Stimulated activated CD8-positive, alpha-beta memory T cell treated with anti-CD3 and anti-CD28 coated beads, Interleukin-4, amount 100 ng/mL, for 1 hour (primary cell): ENCODE measurements at places on chromosomes 2 and 18.

- DNase-seq: no peak
Measured at GRCh38 chr2:235591921-235592320, 98.1 kb downstream of the AGAP1 start.

- no peak for DNase-seq
Measured at GRCh38 chr2:22454826-22455485, 930.0 kb upstream of the KLHL29 start.

GRCh38 chr18:45527891-45528290 lies 87.4 kb upstream of the SLC14A2 start:
- no peak for DNase-seq

DNA sequence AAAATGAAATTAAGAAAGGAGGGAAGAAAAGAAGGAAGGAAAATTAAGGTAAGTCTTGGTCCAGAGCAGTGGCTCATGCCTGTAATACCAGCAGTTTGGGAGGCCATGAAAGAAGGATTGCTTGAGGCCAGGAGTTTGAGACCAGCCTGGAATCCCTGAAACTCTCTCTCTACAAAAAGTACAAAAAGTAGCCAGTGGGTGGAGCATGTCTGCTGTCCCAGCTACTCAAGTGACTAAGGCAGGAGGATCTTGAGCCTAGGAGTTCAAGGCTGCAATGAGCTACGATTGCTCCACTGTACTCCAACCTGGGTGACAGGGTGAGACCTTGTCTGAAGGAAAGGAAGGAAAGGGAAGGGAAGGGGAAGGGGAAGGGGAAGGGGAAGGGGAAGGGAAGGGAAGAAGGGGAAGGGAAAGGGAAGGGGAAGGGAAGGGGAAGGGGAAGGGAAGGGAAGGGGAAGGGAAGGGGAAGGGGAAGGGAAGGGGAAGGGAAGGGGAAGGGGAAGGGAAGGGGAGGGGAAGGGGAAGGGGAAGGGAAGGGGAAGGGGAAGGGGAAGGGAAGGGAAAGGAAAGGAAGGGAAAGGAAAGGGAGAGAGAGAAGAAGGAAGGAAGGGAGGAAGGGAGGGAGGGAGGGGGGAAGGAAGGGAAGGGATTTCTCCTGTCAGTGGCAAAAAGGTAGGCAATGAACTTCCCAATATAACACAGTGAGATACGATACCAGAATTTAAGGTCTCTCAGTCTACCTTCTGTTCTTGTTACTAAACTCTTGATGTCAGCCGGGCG lies 412.8 kb downstream of the CMPK2 start:
- no peak for DNase-seq

DNA sequence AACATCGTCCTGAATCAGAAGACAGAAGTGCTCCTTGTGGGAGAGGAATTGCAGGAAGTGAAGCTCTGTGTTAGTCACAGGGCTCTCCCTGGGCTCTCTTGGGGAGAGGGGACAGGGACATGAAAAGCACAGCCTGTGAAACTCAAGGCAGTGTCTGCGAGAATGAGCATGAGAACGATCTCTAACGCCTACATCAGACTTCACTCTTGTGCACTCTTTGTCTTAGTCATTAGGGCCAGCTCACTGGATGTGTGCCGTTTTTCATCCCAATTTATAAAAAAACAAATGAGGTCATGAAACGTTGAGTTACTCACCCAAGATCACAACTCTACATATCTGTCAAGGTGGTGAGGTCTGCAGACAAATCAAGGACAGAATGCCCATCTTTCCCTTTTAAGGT lies 27.0 kb upstream of the TWIST2 start:
- no peak for DNase-seq

- no peak for DNase-seq
Measured at GRCh38 chr2:113342650-113343049, 63.9 kb upstream of the PAX8 start.
